ENCODE measurements at places on chromosomes 2 and 18.

DNA sequence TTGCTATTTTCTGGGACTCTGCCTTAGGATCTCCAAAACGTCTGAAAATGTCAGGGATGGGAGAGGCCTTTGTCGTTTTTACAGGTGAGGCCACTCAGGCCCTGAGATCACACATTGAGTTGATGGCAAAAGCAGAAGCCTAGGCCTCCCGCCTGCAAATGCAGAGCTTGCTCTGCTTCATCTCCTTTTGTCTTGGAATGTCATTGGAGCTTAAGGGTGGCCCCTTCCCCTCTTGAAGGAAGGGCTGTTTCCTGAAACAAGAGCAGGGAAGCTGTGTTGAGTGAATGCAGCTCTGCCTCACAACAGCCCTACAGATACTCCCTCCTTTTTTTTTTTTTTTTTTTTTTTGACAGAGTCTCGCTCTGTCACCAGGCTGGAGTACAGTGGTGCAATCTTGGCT lies 123.5 kb downstream of the GLI2 start:
- peak; percentile 78 for DNase-seq

- no peak for DNase-seq
Measured at GRCh38 chr2:28163028-28163427, 229.6 kb upstream of the FOSL2 start.

DNA sequence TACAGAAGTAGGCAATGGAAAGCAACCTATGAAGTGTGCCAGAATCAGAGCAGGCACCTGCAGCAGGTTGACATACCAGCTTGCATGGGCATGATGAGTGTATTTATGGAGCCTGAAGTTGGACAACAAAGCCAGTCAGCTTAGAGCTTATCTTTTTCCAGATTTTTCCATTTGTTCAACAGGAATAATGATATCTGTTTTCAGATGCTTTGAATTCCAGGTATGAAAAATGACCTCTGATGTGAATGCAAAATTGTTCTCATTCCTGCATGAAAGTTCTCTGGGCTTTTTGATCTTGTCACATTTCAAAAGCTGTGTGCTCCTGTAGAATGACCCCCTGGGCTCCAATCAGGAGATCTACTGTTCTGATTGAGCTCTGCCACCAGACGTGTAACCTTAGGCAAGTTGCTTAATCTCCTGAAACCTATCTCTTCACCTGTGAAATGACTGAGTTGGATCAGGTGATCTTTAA lies 38.2 kb upstream of the VIT start:
- DNase-seq: no peak

DNA sequence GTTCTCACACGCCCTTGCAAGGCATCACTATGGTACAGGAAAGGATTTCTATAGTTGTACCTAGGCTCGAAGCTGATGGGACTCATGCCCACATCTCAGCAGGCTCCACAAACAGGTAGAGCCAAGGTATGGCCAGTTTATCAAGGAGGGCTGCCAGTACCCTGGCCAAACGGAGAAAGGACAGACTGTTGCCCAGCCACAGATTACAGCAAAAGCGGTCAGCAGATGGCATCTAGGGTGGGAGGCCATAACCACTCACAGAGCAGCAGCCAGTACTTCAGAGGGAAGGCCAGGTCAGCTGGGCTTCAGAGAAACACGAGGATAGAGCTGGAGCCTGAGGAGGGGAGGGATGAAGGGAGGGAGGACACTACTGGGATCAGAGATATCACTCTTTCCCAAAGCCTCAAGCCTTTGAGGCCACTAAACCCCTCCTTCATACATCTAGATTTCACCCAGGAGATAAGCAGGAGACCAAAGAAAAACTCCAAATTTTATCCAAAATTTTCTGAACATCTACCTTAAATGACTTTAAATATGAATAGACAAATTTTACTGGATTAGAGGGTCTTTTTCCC lies 904.2 kb upstream of the NXPH2 start:
- no peak for DNase-seq

GRCh38 chr2:140600116-140600515 lies 1530.7 kb downstream of the LRP1B start:
- DNase-seq: no peak

DNA sequence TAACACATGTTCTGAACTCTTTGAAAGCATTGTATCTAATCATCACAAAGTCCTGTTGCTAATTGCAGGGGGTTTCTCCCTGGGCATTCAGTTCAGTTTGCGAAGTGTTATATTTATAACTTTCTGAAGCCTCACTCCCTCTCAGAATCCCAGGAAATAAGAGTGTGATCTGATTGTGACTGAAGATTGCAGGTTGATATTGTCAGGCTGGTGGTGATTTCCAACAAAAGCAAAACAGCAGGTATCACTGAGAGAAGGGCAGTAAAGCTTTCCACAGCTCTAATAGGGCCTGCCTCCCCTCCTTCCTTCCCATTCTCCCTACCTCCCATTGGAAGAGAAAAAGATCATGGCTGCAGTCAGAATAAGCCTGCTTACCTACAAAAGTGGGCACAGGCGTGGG lies 466.7 kb upstream of the FSHR start:
- DNase-seq: peak; percentile 3

- DNase-seq: no peak
Measured at GRCh38 chr18:4319738-4320677, 135.1 kb downstream of the DLGAP1 start.

GRCh38 chr18:3930126-3931012 lies 480.4 kb downstream of the TGIF1 start:
- DNase-seq: no peak

- DNase-seq: no peak
Measured at GRCh38 chr2:152395103-152395502, 60.1 kb downstream of the FMNL2 start.

DNA sequence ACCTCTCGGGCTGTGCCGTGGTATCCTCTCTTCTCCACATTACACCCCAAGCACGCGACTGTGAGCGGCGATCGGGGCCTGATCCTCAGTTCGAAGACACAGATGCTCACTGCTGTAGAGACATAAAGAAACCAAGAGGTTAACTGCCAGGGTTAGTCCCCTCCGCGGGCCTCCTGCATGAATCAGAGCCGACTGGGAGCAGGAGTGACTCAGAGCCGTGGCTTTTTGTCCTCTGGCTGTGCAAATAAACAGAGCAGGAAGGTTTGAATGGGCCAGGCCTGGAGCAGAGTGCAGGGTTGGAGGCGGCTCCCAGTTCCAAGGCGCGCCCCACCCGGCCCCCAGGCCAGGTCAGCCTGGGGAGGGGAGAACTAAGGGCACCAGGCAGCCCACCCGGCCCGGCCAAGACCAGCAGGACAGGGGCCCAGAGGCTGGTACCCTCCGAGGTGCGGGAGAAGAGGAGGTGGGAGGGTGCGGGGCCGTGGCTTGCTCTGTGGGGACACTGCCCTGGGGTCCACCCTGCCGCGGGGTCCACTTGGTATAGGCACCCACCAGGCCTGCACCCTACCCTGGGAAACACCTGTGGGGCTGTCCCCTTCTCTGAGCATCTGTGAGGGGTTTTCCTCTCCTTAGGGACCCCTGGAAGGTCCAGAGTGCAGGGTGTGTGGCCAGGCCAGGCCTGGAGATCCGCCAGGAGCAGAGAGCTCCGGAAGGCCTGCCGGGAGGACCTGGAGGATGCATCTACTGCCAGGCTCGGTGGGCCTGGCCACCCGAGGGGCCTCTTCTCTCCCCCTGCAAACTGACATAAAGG lies 16.5 kb downstream of the TWIST2 start:
- DNase-seq: peak; percentile 86

DNA sequence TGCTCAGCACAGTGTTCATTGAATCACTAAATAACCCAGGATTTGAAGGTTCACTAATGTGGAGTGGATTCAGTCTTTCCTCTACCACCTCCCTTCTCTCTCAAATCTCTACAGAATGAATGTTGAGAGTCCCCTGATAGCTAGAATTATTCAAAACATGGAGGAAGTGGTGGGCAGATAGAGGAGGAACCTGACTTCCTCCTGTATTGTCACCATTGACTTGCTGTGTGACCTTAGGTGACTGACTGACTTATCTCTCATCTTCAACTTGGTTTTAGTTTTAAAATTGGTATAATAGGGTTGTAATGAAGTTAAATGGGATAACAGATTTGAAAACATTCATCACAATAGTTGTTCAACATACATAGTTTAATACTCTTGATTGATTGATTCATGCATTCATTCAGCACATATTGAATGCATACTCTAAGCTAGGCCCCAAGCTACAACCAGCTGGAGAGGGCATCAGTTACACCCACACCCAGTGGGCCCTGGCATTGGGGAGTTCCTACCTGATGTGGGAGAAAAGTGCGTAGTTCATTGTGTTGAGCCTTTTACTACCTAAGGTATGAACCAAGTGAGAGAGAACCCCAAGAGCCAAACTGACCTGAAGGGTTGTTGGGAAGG lies 96.0 kb downstream of the WDR7 start:
- DNase-seq: no peak

DNA sequence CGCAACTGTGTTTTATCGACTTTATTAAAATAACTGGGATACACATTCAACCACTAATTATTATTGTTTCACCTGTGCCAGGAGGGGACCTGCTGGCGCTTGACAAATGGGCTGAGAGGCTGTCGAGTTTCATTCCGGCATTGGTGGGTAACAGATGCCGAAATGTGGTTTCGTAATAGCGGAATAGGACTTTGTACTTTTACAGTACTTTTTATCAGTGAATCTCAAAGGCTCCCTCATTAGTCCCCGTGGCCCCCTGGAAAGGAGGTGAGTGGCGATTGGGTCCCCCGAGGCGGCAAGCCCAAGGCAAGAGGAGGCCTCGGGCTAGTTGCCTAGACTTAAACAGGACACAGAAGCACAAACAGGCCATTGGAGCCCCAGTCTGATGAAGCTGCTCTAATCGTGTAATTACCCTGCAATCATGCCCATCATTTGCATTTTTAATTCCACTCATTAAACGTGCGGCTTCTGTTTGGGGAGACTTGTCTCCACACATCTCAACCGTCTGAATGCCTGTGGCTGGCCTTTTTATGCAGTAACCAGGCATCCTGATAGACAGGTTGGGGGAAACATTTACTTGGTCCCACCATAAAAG lies 193.2 kb downstream of the INO80D start:
- DNase-seq: no peak

GRCh38 chr18:42274488-42275137 lies 319.6 kb downstream of the PIK3C3 start:
- peak; percentile 26 for DNase-seq

- DNase-seq: no peak
Measured at GRCh38 chr18:76376668-76377358, 118.2 kb downstream of the ZNF516 start.

GRCh38 chr2:17313261-17313660 lies 205.0 kb downstream of the RAD51AP2 start:
- DNase-seq: no peak

- no peak for DNase-seq
Measured at GRCh38 chr18:48619501-48619900, 80.7 kb downstream of the CTIF start.

DNA sequence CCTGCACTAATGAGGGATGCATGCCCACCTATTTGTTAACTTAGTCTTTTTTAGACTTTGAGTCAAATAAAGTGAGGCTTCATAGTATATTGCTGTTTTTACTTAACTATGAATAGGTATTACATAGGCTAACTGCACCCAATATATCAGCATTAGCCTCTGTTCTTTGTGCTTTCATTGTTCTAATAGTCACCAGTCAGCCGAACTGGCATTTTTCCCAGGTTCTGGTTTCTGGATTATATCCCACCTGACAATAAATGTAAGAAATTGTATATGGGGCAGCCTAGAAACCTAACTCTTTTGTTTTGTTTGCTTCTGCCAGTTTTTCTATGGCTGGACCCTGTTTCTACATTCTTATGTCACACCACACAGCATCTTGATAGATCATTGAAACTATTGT lies 1672.4 kb upstream of the LRRTM1 start:
- DNase-seq: no peak

GRCh38 chr2:169468841-169469240 lies 10.5 kb upstream of the BBS5 start:
- no peak for DNase-seq

DNA sequence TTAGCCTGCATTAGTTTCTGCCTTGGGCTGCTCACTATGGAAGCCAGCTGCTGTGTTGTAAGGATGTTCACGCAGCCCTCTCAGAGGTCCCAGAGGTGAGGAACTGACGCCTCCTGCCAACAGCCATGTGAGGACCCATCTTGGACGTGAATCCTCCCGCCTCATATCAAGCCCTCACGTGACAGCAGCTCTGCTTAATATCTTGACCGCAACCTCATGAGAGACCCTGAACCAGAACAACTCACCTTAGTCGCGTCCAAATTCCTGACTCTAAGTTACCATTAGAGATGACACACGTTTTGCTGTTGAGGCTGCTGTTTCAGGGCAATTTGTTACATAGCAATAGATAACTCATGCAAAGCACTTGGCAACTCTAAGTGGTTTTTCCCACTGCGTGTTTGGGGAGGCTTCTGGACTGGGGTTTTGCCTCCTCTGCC lies 97.7 kb downstream of the TMEM17 start:
- DNase-seq: no peak

GRCh38 chr2:117770730-117771129 lies 43.8 kb upstream of the DDX18 start:
- no peak for DNase-seq

DNA sequence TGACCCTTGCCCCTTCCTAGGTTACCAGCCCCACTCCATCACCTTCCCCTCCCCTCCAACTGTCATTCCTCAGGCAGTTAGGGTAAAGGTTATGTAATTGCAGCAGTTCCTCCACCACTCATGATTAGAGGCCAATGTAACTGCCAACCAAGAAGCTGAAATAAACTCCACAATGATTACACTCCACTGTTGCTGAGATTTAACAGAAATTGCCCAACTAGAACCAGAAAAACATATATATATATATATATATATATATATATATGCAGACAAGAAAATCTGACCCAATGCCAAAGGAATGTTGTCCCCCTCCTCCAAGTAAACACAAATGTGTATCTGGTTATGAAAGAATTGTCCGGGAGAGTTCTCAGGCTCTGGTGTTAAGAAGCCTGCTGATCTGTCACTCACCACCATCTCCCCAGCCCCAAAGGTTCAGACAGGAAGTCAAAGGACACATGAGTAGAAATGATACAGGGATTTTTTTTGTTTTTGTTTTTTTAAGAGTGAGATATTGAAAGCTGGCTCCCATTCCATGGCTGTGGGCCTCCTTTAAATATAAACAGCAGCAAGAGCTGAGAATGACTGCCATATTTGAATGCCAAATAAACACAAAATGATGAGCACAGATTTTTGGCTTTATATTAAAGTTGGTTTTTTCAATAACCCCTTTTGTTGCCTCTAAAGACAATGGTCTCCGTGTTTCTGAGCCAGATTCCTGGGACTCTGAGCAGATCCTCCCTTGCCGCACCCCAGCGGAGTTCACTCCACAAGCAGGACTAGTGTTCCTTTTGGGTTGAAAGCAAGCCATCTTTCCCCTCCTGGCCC lies 127.2 kb upstream of the MAPRE2 start:
- no peak for DNase-seq

All from iPS-NIHi11 (cell line).